ENCODE measurements at places on chromosomes 5 and 9.
A peak's percentile ranks its signal among the peaks of the same experiment; 100 is the strongest.

GRCh38 chr5:38845526-38846378, at the start of gene OSMR:
OSMR (plus strand) TSS chr5:38846012; CDS start chr5:38869045, 23,033 bp downstream.
- DNase-seq: peak; percentile 47

GRCh38 chr9:104854613-104855012, 73.3 kb downstream of the ABCA1 start:
- DNase-seq: no peak

- no peak for DNase-seq
Observed at GRCh38 chr9:85182383-85182782, 512.9 kb downstream of the NTRK2 start.

GRCh38 chr5:1174122-1174936, 27.1 kb upstream of the SLC6A19 start:
- DNase-seq: peak; percentile 71

GRCh38 chr9:126515873-126516505, 97.7 kb upstream of the LMX1B start:
- DNase-seq: no peak

GRCh38 chr5:80482578-80482977, 5.3 kb upstream of the FAM151B start:
- no peak for DNase-seq

DNA sequence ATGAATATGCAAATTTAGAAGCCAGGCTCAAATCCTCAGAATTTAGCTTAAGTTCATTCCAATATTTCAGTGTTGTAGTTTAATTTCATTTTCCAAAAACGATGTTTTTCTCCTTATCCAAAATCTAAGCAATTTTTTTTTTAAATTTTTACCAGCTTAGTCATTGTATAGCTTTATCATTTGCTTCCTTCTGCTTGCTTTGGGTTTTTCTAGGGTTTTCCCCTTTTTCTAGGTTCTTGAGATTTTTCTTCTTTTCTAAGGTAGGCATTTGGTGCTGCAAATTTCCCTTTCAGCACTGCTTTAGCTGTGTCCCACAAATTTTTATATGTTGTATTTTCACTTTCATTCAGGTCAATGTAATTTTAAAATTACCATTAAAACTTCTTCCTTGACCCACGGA, 34.4 kb upstream of the CCDC112 start:
- DNase-seq: no peak

DNA sequence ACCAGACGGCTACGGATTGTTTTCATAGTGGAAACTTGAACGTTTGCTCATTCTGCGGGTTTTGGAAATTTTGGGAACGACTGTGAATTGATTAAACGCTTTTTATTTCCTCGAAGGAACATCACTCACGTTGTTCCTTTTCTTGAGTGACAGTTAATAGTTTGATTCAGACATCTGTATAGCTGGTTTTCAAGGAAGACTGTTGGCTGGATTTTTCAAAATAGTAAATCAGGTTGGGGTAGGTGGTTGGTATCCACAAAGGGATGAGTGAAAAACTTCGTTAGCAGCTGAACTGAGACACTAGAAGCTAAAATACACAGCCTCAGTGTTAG, 1.1 kb downstream of the TGFBR1 start:
- no peak for DNase-seq

- peak; percentile 60 for DNase-seq
Observed at GRCh38 chr9:3441197-3441816, 84.5 kb downstream of the RFX3 start.

- DNase-seq: no peak
Observed at GRCh38 chr5:100516285-100516684, 18.9 kb upstream of the FAM174A start.

GRCh38 chr5:108361771-108362170, 20.1 kb downstream of the FBXL17 start:
- no peak for DNase-seq

- peak; percentile 46 for DNase-seq
Observed at GRCh38 chr5:1468247-1468612, 23.0 kb upstream of the SLC6A3 start.

DNA sequence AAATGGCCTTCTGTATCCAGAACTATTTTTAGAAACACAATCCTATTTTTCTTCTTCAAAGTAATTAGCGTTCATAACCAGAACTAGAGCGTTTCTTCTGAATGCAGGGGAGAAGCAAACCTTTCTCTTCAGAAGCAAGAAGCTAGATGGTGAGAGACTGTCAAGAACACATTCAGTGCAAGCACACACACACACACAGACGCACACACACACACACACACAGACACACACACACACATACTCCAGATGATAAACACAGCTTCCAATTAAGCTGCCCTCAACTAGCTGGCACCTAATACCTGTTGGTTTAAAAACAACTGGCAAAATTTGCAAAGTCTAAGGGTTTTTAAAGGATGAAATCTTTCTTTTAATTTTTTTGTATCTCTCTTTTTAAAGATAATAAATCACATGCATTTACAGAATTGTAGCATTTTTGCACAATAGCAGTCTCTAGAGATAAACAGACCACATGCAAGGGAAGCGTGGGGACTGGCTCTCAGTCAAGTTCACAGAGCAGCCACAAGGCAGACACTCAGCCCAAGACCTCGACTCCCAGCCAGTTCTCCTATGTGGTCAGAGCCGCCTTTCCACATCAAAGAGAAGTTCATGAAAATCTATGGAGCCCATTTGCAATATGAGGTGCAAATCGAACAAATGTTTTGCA, 138.5 kb downstream of the TTLL11 start:
- DNase-seq: no peak

- peak; percentile 80 for DNase-seq
Observed at GRCh38 chr9:21709464-21710058, 92.9 kb upstream of the MTAP start.

DNA sequence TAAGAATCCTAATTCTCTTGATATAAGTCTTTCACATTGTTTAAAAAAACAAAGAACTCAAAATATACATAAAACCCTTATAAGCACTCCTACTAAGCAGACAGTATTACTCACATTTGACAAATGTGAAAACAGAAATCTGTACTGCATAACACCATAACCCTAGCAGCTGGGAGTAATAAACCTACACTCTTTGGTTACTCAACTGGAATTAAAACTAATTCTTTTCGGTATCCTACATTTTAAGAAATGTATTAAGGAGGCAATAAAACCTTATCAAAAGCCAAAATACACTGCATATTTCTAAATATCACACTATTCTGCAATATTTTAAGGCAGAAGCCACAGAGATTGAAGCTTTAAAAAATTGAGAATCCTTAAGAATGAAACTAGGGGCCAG, 6.8 kb downstream of the AUH start:
- DNase-seq: no peak

- DNase-seq: no peak
Observed at GRCh38 chr5:16431490-16431889, 34.1 kb downstream of the ZNF622 start.

- no peak for DNase-seq
Observed at GRCh38 chr5:123425431-123425830, 2.2 kb upstream of the CEP120 start.

GRCh38 chr5:35384658-35385057, 154.4 kb upstream of the PRLR start:
- DNase-seq: no peak

DNA sequence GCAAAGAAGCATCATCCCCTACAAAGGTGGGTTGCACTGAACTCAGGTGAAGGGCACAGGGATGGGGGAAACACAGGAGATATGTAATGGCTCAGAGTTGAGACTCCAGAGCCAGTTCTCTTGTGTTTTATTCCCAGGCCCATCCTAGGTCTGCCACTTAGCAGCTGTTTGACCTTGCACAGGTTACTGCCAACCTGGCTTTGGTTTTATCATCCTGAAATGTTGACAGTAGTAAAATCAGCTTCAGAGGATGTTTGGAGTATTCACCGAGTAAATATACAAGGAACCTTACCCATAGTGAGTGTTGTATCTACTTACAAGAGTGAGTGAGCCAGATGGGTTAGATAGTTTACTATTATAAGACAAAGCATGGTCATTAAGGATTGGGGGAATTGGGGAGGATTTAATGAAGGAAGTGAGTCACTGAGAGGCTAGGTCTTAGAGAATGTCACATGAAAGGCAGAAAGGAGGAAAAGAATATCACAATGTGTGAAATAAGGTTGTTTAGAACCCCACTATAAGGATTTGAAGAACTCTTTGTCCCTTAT, 141.3 kb downstream of the MAN2A1 start:
- no peak for DNase-seq

- DNase-seq: no peak
Observed at GRCh38 chr5:143716881-143717280, 95.1 kb upstream of the HMHB1 start.
